Activated CD4-positive, alpha-beta T cell treated with anti-CD3 and anti-CD28 coated beads, Interleukin-2, amount 50 U/mL, for 24 hours (primary cell): ENCODE measurements at places on chromosomes 2 and 18.

- no peak for DNase-seq
Observed at GRCh38 chr2:142980246-142981068, 103.0 kb downstream of the KYNU start.

DNA sequence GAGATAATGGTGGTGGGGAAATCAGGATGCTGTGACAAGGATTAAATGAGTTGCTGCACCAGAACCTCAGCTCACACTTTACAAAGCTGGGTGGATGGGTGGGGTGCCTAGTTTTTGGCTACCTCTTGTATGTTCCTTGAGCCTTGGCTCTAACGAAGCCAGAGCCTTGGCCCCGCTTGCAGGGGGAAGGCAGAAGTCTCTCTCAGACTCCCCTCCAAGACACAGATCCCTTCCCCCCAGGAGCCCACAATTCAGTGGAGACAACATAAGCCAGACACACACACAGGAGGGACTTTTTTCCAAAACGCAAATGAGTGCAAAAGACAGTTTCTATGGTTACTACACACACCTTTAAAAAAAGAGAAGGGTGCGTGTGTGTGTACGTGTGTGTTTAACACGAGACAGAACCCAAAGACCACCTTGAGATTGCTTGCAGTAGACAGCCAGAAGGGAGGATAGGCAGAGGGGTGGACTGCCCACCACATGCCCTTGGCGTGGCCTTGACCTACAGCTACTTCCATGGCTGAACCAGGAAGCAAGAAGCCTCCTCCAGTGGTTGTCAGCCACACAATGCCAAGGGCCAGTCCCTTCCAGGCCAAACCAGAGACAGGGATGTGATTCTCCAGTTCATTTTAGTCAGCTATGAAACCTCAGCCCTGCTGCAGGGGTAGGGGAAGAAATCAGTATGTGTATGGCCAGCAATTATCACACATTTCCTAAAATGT lies 70.3 kb downstream of the BCL2L11 start:
- no peak for DNase-seq

DNA sequence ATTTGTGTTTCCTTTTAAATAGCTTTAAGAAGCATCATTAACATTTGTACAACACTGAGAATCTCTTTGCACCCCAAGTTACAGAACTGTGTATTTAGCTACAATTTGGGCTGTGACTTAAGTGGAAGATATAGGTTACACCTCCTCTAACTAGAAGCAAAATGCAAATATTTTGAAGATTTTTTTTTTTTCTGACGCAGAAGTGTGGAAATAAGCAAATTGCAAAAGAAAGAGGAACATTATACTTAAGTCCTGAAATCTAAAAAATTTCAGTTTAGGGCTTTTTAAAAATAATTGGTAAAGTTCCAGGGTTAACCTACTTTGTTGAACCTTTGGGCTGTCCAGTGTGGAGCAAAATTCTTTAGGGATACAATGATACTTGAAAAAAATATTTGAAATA lies 41.4 kb upstream of the RBMS1 start:
- no peak for DNase-seq

DNA sequence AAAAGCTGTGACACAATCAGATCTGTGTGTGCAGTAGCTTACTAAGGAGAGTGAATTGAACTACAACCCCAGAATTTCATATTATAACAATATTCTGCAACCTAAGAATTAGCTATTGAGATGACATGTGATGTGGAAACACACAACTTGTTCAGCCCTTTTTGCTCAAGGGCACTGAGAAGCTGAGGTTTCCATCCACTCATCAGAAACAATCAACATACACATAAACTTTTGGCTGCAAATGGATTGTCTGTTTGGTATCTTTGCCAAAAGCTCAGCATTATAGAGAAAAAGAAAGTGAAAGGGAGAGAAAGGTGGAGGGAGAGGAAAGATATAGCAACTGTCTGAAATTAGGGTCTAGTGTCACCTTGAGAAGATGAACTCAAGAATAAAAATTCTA lies 117.2 kb upstream of the KLF7 start:
- no peak for DNase-seq

DNA sequence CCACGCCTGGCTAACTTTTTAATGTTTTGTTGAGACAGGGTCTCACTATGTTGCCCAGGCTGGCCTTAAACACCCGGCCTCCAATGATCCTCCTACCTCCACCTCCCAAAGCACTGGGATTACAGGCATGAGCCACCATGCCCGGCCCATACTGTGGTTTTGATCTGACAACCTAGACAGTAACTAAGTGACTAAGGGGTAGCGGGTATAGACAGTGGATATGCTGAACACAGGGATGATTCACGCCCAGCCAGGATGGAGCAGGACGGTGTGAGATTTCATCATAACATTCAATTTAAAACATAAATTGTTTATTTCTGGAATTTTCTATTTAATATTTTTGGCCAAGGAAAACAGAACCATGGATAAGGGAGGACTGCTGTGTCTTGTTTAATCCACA lies 36.0 kb upstream of the YPEL5 start:
- DNase-seq, result no peak
